Peyer's patch (tissue), 4 donors: ENCODE measurements at places on chromosomes 3 and 15. TPM values are rescaled to one million over a fixed set of nuclear protein-coding genes. Genes with fewer than 3 reads are reported as not detected.

- DNase-seq, result no peak
Observed at GRCh38 chr3:195179776-195180489, 91.0 kb downstream of the XXYLT1 start.

GRCh38 chr15:79034284-79034683, 56.3 kb downstream of the RASGRF1 start:
- DNase-seq, result no peak

- no peak for DNase-seq
Observed at GRCh38 chr3:57098418-57099310, 38.2 kb downstream of the SPATA12 start.

Gene ALPK3
- 7.0 TPM for total RNA-seq

Gene ZNF770
- total RNA-seq, result 23.9 TPM

DNA sequence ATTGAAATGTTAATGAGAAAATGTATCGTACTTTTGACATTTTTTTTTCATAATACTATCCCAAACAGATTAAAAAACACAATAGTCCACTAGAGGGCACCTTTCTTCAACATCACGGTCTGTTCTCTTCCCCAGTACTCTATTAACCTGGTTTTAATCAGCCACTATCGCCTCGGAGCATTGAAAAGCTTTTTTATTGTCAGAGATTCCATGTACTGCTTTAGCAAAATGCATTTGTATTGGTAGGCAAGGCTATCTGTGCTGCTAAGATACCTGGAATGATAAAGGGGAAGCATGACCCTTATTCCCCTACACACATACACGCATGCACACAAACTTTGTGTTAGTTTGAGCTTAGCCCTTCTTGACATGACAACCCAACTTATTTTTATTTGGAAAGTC, 160.1 kb upstream of the IL12A start:
- no peak for DNase-seq

GRCh38 chr3:158419820-158420653, 151.0 kb upstream of the MLF1 start:
- DNase-seq, result no peak

Gene POLR2M
- total RNA-seq, result 225 TPM

DNA sequence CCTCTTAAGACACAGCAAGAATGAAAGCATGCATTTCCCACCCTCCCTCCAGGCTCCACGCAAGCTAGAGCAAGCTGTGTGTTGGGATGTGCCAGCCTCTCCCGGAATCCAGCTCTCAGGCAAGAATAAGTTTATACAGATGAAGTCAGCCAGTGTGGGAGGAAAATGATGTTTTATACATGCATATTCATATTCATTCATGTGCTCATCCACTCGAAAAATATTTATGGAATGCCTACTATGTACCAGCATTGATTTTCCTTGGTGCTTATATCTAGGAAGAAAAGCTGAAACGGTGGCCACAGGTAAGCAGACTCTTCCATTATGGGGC, 62.7 kb downstream of the KLHL6 start:
- no peak for DNase-seq

DNA sequence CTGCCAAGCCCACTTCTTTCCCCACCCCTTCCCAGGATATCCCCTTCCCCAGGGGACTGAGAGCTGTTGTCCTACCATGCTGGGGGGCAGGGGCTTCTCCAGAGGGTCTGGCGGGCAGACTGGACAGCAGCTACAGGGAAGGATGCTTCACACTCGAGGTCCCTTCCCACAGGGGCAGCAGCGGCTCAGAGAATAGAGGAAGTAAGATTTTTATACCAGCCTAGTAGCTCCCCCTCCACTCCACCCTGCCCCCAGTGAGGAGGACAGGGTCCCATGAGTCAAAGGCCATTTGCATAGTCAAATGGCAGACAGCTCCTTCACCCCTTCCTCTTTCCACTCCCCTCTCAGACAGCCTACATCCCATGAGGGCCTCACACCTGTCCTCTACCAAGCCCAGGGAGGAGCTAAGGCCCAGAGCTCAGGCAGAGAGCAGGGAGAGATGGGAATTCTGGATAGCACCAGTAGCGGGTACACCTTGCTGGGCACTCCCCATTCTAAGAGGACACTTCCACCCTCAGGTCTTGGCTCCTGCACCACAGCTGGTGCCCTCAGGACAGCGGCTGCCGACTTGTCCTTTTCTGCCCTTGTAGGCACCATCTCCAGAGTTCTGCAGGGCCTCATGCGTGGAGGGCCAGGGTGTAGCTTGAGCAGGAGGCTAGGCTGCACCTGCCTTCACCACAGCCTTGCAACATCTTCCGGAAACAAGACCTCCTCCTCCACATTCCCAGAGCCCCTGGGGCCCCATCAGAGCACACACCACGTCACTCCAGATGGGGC, at the start of gene TLR9:
TLR9 (minus strand) TSS at position 194 of the 777 bp plus-strand sequence; CDS start at position 78, 116 bp downstream.
- DNase-seq, result peak; percentile 88

DNA sequence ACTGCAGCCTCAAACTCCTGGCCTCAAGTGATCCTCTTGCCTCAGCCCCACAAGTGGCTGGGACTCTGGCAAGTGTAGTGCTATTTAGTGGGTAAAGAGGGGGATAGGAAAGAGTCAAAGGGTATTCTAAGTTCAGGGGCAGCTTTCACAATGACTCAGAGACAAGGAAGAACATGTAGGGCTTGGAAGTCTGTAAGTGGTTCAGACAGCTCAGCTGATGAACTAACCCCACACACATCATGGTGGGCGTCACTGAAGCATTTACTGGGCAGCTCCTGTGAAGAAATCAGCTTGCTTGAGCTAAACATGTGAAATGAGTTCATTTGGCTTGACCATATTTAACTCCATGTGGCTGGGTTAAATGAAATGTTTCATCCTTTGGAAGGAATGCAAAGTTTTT, 34.6 kb upstream of the THSD4 start:
- DNase-seq, result no peak

- no peak for DNase-seq
Observed at GRCh38 chr3:73432706-73433032, 192.1 kb downstream of the PDZRN3 start.

DNA sequence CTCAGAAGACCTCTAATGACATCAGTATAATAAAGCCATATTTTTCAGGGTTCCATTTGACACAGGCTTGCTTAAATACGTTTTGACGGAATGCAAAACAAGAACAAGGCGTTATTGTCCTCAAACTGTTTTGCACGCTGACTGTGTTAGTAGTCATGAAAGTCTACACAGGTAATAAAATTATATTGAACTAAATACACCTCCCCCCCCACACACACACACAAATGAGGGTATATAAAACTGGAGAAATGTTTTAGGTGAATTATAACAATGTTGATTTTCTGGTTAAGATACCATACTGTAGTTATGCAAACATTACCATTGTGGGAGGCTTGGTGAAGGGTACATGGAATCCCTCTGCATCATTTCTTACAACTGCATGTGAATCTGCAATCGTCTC, 257.1 kb upstream of the ARRDC4 start:
- no peak for DNase-seq

Gene REC114
- not detected for total RNA-seq

- DNase-seq, result no peak
Observed at GRCh38 chr15:40702077-40702476, 7.1 kb downstream of the RAD51 start.

DNA sequence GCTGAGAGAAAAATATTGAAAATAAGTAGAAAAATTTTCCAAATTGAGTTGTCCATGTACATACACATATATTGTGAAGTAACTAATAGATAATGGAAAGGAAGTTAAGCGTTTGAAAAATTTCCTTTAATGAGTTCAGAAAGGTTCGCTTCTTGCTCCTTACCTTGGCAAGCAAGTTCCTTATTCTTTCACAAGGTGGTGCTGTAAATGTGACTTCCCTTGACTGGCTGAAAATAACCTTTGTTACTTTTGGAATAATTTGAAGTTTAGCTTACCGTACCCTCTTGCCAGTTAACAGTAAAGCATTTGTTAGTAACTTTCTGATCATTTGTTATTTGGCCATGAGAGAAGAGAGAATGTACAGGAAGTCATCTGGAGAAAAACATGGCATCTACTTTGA, 41.6 kb downstream of the PYDC2 start:
- DNase-seq, result no peak

- DNase-seq, result no peak
Observed at GRCh38 chr15:71812966-71813722, 2.8 kb downstream of the NR2E3 start.

Gene MED12L
- 0.09 TPM for total RNA-seq

DNA sequence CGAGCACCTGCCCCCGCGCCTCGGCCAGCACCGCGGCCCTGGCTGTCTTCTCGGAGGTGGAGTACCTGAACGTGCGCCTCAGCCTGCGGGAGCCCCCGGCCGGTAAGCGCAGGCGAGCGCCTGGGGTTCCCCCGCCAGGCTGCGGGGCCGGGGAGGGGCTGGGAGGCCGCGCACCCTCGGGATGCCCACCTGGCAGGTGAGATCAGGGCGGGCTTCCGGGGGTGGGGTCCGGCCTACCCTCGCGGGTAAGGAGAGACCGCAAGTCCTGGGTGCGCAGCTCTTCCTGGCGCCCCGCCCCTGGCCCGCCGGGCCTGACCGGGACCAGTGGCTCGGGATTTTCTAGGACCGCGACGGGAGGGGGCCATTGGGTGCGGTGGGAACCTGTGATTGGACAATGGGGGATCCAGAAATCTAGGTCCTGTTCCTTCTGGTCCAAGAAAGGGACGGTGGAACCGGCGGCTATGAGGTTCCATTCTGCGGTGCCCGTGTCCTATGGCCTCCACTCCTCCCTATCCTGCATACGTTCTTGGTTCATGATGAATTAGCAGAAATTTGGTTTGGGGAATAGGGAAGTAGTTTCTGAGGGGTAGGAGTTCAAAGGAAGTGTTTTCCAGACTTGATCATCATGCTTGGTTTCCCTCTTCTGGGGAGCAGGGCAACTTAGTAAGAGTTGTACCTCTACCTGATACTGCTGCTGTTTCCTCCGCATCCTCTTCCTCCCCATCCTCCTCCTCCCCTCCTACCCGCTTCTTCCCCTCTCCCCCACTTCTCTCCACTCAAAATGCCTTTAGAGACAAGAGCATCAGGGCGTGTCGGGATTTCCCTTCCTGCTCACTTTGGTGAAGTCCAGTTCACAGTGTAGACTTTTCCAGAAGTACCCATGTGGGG, 808 bp downstream of the ARRDC4 start:
- peak; percentile 69 for DNase-seq

Gene GMNC
- total RNA-seq, result not detected

Gene PLEKHO2
- total RNA-seq, result 18.2 TPM
